HEK293T (cell line): ENCODE measurements at places on chromosomes 11 and 22.

- no peak for DNase-seq
These were observed 54.6 kb downstream of the MCM5 start for GRCh38 chr22:35454416-35455054.

DNA sequence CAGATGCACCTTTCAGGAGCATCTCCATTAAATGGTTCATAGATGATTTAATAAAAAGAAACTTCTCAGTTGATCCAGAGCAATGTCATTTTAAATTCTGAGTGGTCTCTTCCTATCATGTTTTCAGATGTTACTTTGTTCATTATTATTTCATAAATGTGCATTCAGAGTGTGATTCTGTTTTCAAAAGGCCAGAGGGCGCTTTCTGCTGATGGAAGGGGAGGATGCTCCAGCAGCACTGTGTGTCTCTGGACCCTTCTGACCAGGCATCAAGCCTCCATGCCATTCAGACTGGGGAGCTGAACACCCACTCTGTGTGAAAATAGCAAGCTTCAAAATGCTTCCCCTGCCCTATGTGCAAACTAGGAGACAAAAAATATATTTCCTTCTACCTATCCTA lies 23.9 kb upstream of the CRTAM start:
- no peak for DNase-seq

- DNase-seq = no peak
These were observed 112.7 kb upstream of the OR4B1 start for GRCh38 chr11:48103621-48104567.

- no peak for DNase-seq
These were observed 214.2 kb downstream of the LARGE1 start for GRCh38 chr22:33706100-33706499.

DNA sequence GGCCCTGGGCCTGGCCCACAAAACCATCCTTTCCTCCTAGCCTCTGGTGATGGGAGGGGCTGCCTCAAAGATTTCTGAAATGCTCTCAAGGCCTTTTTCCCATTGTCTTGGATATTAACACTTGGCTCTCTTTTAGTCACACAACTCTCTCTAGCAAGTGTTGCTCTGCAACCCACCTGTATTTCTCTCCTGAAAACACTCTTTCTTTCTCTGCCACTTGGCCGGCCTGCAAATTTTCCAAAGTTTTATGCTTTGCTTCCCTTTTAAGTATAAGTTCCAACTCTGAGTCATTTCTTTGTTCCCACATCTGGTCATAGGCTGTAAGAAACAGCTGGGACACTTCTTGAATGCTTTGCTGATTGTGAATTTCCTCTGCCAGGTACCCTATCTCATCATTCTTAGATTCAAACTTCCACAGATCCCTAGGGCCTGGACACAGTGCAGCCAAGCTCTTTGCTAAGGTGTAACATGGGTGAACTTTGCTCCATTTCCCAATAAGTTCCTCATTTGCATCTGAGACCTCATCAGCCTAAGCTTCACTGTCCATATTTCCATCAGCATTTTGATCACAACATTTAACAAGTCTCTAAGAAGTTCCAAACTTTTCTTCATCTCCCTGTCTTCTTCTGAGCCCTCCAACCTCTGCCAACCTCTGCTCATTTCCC lies 93.8 kb downstream of the TRIM29 start:
- no peak for DNase-seq

GRCh38 chr22:48574776-48575617 lies 1252.7 kb downstream of the BRD1 start:
- DNase-seq = no peak

DNA sequence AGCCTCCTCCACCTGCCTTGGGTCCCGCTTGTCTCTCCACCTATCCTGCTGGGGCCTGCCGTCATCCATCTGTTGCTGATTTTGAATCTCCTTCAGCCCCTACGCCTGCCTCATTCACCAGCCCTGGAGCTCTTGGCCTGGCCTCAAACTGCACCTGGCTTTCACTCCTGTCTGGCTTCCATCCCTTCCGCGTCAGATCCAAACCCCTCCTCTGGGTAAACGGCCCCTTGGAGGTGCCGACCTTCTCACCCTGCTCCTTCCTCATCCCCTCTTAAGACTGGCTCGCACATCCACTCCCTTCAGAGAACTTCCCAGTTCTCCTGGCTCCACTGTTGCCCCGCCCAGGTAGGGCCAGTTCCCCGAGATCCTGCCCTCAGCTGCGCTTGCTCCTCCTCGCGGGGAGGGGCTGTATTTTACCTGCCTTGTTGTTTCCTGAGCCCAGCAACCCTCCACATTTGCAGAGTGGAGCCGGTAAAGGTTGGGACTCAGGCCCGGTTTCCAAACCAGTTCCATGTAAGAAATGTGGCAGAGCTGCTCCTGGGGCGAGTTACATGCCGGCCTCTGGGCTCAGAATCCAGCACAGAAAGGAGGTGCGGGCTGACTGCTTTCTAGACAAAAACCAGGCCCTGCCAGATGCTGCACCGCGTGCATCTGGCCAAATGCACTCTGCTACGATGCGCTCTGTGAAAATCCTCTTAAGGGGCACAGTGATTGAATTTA lies 13.9 kb upstream of the SHANK2 start:
- DNase-seq = no peak

DNA sequence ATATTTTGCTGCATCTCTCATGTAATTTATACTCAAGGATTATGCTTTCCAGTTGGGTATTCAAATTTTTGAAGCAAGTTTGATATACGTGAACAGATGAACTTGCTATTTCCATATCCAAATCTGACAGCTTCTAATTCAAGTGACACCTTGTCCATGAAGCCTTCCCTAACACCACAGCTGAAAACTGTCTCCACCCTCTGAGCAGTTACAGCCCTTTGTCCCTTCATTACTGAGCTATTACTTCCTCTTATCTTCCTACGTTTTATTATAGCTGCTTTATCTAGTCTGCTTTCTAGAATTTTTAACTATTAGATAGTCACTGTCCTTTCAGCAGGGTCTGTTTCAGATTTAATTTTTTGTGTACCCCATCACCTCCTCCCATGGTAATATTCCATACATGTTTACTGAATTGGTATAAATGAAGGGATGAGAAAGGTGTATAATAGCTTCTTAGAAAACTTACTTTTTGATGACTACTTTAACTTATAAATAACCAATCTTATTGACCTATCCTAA lies 13.3 kb upstream of the PRSS23 start:
- DNase-seq = no peak

DNA sequence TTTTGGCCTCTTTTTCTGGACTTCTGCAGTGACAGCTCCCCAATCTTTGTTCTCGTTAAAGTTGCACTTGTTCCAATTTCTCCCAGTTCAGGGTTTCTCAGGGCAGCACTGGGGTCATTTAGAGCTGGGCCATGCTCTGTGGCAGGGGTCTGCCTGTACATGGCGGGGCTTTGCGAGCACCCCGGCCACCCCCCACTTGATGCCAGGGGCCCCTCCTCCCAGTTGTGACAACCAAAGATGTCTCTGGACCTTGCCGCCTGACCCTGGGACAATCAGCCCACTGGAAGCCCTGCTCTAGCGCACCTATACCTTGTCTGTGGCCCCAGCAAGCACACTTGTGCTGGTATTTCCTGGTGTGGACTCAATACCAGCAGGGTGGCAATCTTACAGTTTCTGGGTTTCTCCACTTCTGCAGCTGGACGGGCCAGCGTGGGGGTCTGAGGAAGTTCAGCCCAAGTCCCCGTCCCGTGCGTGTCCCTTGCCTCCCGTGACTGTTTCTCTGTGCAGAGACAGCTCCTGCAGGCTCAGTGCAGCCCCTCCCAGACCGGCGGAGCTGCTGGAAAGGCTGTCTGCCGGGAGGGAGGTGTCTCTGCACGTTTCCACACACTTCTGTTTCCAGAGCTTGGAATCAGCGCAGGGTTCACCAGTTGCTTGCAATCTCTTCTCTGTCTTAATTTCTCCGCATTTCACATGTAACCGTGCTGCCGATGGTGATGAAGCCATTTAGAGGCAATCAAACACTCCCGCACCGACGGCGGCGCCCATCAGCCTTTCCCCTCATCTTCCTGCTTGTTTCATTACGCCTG lies 1328.9 kb downstream of the BRD1 start:
- DNase-seq = no peak

DNA sequence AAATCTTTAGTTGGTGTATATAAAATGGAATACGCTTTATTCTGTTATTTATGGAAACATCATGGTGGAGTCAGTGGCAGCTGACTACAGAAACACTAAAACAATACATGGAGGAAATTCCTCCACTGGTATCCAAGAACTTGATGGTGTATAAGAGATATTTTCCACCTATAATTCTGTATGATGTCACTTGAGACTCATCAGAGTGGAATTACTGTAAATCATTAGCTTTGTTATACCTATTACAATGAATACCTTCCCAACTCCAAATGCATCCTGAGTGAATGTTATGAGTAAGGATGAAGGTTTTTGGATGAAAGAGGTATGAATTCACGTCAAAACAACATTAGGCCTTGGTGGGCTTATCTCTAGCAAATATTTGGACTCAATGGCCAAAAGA lies 258.5 kb upstream of the SORL1-AS1 start:
- no peak for DNase-seq

- DNase-seq = no peak
These were observed 43.6 kb upstream of the CD5 start for GRCh38 chr11:61058583-61059259.

GRCh38 chr22:41106122-41106968 lies 14.0 kb downstream of the EP300 start:
- DNase-seq = no peak

GRCh38 chr11:65953471-65953870 lies 8.1 kb upstream of the SART1 start:
- DNase-seq = no peak
